IPS DF 6.9 (cell line): ENCODE measurements at places on chromosomes 4 and X.

DNA sequence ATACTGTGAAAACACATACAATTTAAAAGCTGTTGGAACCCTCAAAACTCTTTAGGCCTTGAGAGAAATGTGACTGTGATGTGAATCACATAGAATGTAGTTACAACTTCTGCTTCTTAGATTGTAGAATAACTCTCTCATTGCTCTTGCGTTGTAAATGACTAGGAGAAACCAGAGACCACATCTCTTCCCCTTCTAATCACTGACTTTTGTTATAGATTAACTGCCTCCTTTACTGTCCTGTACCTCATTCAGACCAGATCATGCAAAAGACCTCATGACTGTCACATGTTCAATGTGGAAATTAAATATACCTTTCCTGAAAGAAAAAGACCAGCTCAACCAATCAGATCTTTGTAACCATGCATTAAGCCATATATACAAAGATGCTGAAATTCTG, 43.2 kb upstream of the NEIL3 start:
- no peak for DNase-seq

GRCh38 chrX:38342853-38343778, 9.3 kb upstream of the OTC start:
- DNase-seq: no peak

- no peak for DNase-seq
Measured at GRCh38 chr4:94175553-94176261, 32.0 kb upstream of the SMARCAD1 start.

GRCh38 chr4:61531188-61531587, 331.1 kb downstream of the ADGRL3 start:
- DNase-seq: no peak

- DNase-seq: no peak
Measured at GRCh38 chr4:6316461-6317003, 46.9 kb downstream of the WFS1 start.

- DNase-seq: no peak
Measured at GRCh38 chr4:63049278-63049677, 1360.0 kb downstream of the TECRL start.

DNA sequence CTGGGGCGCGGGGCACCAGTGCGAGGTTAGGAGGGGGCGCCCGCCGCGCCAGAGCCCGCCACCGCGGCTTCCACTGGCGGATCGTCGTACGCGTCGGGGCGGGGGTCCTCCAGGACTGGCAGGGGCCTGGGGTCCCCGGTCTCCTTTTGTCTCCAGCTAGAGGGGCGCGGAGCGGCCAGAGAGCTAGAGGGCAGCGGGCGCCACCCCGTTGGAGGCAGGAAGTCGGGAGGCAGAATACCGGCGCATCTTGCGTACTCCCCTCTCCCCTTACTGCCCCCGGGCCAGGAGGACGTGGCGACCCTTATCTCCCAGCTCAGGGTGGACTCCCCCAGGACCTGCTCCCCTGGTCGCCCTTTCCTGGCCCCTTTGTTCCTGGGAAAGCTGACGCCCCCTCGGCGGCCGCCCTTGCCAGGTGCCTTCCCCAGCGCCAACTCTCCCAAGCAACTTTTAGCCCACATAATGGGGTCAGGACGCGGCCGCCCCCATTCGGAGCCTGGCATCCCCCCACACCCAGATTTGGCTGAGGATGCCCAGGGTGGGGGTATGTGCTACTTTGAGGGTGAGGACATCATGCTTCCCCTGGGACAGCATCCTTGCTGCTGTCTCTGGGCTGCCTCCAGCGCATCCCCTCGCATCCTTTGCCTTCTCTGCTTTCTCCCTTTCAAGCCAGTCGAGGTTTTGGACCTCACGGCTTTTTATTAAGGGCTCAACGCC, 933 bp downstream of the CNKSR2 start:
- DNase-seq: no peak

DNA sequence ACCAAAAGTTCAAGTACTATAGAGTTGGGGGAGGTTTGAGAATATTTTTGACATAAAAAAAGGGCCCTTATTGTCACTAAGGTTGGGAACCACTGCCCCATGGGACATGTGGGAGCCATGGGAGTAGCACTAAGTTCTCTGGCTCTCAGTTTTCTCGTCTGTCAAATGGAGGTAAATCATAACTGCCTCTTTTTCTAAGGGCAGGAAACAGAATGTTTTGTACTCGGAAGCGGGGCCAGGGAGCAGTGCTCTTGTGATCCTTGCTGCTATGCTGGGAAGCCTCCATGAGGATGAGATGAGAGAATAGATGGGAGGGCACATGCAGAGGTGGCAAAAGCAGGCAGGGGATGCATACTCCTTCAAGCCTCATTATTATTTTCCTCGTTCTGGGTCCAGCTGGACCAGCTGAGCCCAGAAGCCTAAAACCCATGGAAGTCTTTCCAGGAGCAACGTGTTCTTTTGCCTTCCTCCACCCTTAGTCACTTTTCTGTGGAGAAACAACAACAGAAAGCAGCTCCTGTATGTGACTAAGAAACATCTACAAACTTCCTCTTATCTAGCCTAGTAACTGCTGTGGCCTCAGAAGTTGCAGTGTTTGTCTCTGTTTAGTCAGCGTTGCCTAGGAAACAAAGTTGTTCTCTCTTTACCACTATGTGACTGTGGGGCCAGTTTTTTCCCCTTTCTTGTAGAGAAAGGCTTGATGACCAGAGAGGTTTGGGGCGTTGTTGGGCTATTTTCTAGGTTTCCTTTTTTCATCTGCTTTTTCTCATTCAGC, 64.8 kb downstream of the TSC22D3 start:
- DNase-seq: no peak

DNA sequence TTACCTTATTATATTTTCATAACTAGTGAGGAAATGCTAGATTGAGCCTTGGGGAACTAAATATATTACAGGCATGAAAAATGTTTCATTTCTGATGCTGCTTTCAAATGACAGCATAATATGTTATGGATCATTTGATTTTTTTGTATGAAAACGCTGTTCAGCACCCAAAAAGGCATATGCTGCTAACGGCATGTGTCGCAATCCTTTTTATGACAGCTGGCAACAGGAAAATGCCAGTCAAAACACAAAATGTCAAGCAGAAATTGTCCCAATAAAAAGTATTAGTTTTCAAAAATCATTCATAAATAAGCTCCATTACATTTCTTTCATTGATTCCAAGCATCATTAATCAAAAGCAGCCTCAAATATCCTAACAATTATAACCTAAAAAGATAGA, 1244.5 kb downstream of the PCDH7 start:
- DNase-seq: no peak

DNA sequence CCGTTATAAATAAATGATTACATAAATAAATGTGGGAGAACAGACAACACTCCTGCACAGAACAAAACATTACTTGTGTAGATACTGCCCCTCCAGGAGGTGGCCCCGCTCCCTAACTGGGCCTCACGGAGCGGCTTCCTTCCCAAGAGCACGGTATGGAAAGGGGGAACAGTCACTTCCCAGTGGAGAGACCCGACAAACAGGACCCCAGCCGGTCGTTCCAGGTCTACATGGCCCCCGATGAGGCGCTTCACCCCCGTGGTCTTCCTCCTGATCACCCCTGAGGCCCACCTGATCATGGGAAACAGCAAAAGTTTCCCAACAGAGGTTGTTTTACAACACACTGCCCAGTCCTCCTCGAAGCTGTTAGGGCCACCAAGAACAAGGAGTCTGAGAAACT, 6.6 kb upstream of the SLC6A8 start:
- DNase-seq: no peak

DNA sequence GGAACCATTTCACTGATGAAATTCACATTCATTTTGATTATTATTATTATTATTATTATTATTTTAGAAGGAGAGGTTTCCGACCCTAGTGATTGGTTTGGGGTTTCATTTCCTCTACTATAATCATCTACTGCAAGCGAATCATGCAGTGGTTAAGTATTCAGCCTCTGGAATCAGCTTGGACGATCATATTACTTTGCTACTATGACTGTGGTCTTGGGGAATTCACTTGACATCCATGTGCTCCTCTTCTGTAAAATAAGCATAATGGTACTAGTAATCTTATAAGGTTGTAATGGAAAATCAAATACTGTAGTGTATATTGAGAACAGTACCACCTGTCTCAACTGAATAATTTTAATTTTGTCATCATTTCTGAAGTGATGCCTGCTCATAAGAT, 132.1 kb upstream of the SLC4A4 start:
- no peak for DNase-seq

- no peak for DNase-seq
Measured at GRCh38 chr4:172245516-172245915, 432.3 kb downstream of the GALNTL6 start.

DNA sequence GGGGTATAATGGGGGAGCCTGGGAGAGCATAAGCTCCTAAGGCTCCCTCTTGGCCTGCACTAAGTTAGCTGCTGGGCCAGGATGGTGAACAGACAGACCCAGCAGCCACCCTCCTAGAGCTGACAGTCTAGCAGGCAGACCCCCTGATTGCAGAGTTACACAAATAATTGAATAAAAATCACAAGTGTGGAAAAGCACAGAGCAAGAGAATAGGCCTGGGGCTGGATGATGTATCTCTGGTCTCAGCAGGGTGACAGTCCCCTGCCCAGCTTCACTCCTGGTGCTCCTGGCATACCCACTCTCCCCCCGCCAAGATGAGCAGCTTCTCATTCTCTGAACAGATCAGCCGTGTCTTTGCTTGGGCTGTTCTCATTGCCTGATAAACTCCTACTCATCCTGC, 86.1 kb upstream of the STX18 start:
- DNase-seq: no peak

DNA sequence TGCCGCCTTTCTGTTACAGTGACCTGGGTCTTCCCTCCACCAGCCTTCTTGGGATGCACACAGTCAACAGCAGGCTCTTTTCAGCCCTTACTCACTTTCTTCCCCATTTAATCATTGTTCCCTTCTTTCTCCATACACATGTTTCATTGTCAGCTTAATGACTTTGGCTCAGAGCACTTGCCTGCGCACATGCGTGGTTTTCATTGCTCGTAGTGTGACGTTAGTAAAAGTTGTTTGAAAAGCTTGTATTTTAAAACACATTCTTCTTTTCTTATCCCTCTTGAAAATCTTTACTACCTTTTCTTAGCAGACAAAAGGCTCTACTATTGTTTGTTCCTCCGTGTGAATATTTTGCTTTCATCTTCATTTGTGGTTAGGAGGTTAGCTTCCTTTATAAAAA, 19.7 kb upstream of the SCOC start:
- DNase-seq: no peak
